PC-3 (cell line): ENCODE measurements at places on chromosomes 3 and 15. TPM values are rescaled to one million over a fixed set of nuclear protein-coding genes. Genes with fewer than 3 reads are reported as not detected.
A peak's percentile ranks its signal among the peaks of the same experiment; 100 is the strongest.

The CD96 gene
- total RNA-seq: not detected in 2 replicates

The ACOX2 gene
- total RNA-seq: 9.8 and 10.8 TPM in 2 replicates

The EPHA6 gene
- 1.8 and 3.6 TPM in 2 replicates for total RNA-seq

The BUB1B gene
- total RNA-seq: 73.0 and 96.4 TPM in 2 replicates

The CKMT1A gene
- 1.7 and 4.4 TPM in 2 replicates for total RNA-seq

The SLC2A2 gene
- total RNA-seq: not detected in 2 replicates

The CLSTN2 gene
- total RNA-seq: not detected in 2 replicates

The DZIP1L gene
- 3.8 and 4.9 TPM in 2 replicates for total RNA-seq

The NEO1 gene
- 1.2 and 3.5 TPM in 2 replicates for total RNA-seq

The TMEM212 gene
- total RNA-seq: not detected in 2 replicates

The SAMMSON gene
- not detected in 2 replicates for total RNA-seq

GRCh38 chr3:156307704-156308103 is 187.3 kb downstream of the KCNAB1 start:
- DNase-seq: peak; percentile 93

GRCh38 chr3:17040322-17040989 is 155.7 kb downstream of the PLCL2 start:
- no peak for DNase-seq

- peak; percentile 92 for DNase-seq
Observed at GRCh38 chr15:47812470-47812999, 95.2 kb downstream of the SEMA6D start.

DNA sequence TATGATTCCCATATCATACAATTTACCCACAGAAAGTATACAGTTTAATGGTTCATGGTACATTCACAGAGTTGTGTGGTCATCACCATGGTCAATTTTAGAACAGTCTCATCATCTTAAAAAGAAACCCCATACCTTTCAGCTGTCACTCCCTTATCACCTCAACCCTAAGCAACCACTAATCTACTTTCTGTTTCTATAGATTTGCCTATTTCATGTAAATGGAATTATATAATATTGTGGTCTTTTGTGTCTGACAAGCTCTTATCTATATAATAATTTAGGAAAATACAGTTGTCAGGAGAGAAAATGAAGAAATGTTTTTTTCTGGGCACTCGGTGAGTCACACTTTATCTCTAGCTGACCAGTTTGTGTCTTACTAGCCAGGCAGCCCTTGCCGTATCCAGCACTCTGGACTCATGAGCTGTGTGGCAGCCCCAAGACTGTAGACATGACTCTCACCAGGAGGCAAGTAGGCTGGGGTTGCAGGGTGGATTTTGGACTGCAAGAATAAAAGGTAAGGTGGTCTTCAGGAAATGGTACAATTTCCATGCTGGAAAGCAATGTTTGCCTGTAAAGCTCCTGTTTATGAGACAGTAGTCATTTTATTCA is 234.6 kb downstream of the THRB start:
- DNase-seq: no peak

DNA sequence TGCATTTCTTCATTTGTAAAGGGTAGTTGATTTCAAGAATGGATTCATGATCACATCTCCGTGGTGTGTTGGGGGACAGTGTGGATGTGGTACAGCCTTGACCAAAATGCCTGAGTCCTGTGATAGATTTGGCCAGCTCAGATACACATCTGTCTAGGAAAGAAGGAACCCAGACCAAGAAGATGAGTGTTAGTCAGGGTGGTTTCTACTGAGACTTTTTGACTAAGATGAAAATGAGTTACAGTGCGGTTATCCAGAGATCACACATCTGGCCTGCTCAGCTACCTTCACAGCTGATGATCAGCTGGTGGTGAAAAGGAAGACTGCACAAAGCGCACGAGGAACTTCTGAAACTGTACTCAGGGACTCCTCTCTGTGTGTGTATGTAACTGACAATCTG is 68.0 kb downstream of the FNDC3B start:
- no peak for DNase-seq

DNA sequence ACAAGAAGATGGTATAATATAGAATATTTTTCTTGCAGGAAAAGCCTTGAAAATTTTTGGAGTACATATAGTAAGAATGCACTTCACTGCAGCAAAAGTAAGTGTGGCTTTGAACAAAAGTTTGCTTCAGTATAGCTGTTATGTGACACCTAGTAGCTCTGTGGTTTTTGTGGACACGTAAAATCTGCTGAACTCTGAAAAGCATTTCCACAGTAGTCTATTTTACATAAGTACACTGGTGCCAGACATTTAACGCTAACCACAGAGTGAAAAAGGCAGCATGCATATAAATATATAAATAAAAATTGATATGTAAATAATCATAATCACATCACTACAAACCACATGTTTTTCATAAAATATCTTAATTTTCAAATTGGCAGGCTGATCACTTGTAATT is 39.8 kb downstream of the CGGBP1 start:
- peak; percentile 27 for DNase-seq

GRCh38 chr15:63086947-63087346 is 34.7 kb upstream of the LACTB start:
- no peak for DNase-seq

GRCh38 chr3:116870379-116870778 is 160.8 kb downstream of the TUSC7 start:
- DNase-seq: no peak

DNA sequence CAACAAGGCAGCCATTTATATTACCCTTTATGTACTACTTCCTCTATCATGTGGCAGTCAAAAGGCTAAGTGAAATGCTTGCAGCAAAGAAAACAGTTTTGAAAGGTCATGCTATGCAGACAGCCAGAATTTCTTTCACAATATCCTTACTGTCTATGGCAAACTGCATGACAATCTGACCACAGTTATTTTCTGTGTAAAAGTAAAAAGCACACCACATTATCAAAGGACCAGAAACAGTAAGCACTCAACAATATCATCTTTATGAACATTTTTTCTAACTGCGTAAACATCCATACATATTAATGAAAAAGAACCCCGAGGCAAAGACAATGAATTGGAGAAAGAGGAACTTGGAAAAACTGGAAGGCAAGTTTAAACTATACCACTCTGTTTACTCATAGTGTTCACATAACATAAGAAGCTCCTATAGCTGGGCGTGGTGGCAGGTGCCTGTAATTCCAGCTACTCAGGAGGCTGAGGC is 47.9 kb downstream of the PIK3CB start:
- peak; percentile 25 for DNase-seq

DNA sequence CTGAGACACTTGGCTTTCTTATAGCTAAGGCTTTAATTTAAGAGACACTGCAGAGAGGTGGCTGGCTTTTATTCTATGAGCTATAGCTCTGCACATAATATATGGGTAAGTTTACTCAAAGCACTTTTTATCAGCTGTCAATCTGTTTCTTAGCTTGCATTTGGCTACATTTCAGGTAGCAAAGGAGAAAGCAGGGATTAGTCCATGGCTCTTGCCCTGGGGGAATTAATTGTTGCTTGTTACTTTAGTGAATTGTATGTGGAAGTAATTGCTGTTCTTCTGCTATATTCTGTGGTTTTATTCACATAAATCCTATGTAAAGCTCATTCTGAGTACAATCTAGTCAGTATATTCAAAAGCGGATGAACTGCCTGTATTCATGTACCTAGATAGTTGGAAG is 14.4 kb upstream of the CCDC39 start:
- no peak for DNase-seq

DNA sequence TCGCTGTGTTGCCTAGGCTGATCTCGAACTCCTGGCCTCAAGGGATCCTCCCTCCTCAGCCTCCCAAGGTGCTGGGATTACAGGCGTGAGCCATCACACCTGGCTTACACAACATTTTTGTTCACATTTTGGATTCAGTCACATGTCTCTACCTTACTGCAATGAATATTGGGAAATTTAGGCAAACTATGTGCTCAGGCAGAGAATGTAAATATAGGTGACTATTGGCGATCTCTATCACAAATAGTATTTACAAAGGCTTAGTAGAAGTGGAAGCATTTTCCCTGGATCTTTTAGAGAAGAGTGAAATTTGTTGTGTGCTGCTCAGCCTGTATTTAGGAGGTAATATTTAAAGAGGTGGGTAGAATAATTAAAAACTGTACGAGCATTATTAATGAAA is 20.7 kb downstream of the SCAANT1 start:
- DNase-seq: no peak

DNA sequence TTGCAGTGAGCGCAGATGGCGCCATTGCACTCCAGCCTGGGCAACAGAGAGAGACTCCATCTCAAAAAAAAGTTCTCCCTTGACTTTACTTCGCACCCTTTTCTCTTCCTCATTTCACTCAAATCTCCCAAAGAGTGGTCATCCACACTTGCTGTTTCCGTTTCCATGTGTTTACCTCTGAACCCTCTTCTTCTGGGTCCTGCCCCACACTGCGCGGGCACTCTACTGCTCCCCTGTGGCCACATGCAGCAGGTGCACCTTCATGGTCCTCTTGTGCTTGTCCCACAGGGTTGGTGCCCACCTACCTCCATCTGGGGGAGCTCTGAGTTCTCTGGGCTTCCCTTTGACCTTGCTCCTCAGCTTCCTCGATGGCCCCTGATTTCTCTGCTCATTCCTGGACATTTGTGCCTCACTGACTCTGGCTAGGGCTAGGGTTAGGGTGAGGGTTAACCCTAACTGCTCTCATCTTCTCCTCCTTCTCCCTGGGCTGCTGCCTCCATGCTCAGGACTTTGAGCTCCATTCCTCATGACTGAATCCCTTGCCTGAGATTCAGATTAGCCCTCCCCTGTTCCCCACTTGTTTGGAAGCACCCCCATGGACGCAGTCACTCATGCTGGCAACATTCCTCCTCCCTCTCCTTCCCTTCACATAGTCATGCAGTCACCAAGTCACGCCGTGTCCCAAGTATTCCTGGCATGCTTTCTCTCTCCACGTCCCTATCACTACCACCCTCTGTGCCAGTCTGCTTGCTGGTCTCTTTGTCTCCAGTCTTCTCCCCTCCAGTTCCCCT is 26.6 kb upstream of the KY start:
- peak; percentile 14 for DNase-seq

DNA sequence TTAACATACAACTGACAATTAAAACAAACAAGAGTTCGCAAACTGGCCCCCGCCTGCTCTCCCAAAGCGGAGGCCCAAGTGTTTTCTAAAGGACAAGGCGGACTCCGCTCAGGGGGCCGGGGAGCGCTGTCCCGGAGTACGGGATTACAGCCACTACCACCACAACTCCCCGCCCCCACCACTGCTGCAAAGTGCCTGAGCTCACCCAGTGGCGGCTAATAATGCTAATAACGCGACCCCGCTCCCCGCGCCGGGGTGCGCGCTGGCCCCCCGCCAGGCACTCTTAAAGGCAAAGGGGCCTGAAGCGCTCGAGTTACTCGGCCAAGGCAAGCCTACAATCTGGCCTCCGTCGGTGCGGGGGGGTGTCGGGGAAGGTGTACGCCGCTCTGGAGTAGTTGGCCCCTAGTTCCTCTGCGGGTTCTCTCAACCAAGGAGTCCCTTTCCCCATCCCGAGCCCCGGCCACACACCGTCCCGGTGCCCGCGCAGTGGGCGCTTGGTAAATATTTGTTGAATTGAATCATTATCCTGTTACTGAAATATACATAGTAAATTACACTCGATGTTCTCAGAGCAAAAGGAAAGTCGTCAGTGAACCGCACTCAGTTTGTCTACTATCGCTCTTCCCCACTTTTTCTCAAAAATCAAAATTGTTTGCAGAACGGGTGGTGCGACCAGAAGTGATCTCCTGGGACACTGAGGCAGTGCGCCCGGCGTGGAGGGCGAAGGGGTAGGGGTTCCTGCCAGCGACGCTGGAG is 827 bp downstream of the WNT5A start:
- DNase-seq: peak; percentile 78

- DNase-seq: no peak
Observed at GRCh38 chr3:157247391-157247790, 87.4 kb upstream of the CCNL1 start.

DNA sequence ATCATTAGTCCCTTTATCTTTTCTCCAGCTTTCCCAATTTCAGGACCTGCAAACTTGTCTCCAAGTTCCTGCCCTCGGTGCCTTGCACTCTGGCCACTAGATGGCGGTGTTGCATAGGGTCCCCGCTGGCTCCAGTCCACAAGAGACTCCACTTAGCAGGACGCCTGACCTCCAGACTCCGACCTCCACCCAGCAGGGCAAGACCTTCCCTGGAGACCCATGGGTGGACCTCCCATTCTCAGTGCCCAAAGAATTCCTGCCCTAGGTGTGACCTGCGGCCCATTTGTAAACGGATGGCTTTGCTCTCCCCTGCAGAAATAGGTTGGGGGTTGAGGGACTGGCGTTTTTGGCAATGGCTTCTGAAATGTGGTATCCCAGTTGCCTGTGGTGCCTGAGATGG is 82.6 kb downstream of the LSM3 start:
- DNase-seq: peak; percentile 85

DNA sequence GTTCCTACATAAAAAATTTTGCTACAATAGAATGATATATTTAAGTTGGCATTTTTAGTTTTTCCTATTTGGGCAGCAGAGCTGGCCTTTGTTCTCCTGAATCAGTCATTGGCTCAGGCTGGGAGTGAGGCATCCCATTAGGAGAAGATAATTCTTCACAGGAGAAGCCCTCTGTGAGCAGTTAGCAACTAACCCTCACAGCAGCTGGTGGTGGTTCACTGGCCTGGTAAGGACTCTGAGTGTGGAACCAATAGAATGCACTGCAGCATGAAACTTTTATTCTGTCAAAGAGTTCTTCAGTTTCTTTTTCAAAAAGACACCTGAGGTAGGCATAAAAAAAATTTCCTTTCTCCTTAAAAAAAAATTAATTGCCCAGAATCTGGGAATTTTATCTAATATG is 562.6 kb downstream of the ZNF385D start:
- no peak for DNase-seq

DNA sequence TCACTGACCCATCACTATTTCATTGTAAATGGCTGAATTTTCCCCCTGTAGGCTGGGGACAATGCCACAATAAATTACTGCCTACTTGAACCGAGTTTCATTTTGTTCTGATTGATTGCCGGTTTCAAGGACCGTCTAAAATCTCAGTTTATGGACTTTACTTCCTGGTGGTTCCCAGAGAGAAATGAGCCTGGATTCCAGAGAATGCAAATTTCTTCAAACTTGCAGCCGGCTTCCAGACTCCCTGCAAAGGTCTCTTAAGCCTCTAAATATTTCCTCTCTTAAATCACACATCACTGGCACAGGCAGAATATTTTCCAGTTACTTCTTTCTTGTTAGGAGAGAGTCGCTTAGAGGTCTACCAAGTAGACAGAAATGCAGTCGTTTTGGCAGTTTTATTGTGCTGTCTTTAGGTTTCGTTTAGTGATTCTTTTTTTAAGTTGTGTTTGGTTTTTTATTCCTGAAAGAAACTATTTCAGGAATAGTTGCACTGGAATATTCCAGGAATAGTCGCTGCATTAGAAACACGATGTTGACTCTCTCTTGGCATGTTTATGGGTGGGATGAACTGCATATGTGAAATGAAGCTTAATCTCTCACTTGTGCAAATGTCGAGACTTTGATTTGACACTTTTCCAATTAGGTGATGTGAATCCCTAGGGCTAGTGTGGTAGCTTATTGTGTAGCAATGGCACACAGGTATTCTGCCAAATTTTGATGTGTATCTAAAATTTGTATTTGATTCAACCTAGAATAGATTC is 284.1 kb upstream of the NR2E3 start:
- no peak for DNase-seq
